ENCODE measurements at places on chromosomes 5 and 9.

GRCh38 chr9:109012876-109013678 lies at the start of gene CTNNAL1:
Gene CTNNAL1 (minus strand): TSS chr9:109013499. CDS start chr9:109013442, 57 bp downstream.
- DNase-seq, result peak; percentile 52

GRCh38 chr5:151483647-151484046 lies 36.2 kb downstream of the SLC36A1 start:
- no peak for DNase-seq

DNA sequence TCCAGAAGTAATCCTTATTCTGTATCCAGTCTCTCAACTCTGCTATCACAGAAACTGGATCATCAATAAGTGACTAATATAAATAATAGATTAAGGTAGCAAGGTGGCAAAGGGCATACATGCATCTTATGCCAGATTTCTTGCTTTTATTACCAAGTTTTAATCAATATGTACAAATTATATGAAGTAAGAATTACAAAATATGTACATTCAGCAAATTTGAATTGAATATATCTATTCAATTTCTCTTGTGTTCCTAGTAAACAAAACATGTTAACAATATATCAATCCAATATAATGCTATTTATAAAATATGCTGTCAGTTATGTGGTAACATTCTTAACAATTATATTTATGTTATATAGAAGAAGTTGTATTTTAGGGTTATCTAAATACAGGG lies 488.7 kb upstream of the COX7C start:
- DNase-seq, result no peak

GRCh38 chr5:15993334-15993733 lies 186.3 kb downstream of the MARCHF11 start:
- no peak for DNase-seq

DNA sequence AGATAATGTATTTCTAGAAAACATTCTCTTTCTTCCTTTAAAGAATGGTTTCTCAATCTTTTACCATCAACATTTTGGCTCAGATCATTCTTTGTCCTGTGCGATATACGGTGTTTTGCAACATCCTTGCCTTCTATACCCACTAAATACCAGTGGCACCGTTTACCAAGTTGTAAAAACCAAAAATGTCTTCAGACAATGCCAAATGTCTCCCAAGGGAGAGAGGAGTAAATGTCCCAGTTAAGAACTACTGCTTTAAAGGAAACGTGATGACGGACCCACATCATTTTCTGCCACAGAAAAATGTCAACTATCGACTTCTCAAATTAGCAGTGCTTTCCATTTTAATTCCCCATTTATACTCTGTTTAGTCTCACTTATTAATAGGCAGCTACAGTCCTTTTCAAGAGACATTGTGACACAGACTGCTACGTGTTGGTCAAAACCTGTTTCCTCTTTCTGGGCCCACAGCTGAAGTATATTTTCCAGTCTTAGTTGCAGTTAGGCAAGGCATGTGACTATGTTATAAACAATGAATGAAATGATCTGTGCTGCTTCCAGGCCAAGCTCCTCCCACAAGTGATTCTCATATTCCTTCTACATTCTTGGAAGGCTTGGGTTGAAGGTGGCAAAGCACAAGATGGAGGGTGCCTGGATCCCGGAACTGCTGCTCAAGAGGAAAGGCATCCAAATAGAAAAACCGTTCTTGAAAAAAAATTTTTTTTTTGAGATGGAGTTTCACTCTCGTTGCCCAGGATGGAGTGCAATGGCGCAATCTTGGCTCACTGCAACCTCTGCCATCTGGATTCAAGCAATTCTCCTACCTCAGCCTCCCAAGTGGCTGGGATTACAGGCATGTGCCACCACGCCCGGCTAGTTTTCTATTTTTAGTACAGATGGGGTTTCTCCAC lies 8.8 kb downstream of the PRXL2C start:
- no peak for DNase-seq

- DNase-seq, result no peak
Measured at GRCh38 chr9:109974918-109975276, 194.9 kb downstream of the PALM2AKAP2 start.

DNA sequence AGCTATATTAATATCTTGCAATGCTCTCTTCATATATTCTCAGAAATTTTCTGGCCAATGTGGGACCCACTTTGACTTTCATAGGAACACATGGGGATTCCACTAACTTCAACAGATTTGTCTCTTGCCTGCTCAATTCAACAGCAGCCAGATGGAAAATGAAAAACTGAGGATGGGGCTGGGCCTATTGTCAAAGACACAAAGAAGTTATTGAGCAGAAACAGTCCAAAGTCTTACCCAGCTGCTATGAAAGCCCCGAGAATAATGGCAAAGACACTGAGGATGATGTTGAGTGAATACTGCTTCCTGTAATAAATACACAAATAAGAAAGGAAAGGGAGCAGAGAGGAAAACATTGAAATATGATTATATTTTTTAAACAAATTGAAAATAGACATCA lies 32.6 kb downstream of the SLC35D2 start:
- no peak for DNase-seq

DNA sequence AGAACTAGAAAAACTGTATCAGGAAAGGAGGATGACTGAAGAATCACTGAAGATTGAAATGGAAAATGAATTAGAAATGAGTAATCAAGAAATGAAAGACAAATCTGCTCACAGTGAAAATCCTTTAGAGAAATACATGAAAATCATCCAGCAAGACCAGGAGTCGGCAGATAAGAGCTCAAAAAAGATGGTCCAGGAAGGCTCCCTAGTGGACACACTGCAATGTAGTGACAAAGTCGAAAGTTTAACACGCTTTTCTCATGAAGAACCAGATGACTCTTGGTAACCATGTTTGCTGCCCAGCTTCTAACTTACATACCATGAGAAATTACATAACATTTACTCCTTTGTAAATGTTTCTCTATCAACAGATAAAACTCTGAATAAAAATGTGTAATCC lies 37.1 kb downstream of the CPLANE1 start:
- DNase-seq, result no peak

DNA sequence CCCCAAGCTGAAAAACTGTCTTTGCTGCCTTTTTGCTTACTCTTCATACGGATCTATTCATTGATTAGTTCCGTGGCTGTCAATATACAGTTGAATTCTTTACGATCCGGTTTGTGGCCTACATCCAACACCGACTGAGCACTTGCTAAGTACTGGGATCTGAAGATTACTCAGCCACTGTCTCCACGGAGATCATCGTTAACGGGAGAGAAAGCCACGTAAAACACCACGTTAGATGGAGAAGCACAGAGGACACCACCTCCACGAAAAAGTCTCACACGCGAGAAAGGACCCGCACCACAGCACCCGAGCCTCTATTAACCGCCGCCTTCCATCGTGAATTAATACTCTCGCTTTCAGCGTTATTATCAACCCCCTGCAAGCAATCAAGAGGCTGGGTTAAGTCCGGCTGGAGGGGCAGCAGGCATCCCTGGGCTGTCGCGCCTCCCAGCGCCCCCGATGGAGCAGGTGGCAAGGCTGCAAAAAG lies 650 bp downstream of the ELP1 start:
- no peak for DNase-seq

- no peak for DNase-seq
Measured at GRCh38 chr5:2856206-2856605, 104.7 kb upstream of the IRX2 start.

DNA sequence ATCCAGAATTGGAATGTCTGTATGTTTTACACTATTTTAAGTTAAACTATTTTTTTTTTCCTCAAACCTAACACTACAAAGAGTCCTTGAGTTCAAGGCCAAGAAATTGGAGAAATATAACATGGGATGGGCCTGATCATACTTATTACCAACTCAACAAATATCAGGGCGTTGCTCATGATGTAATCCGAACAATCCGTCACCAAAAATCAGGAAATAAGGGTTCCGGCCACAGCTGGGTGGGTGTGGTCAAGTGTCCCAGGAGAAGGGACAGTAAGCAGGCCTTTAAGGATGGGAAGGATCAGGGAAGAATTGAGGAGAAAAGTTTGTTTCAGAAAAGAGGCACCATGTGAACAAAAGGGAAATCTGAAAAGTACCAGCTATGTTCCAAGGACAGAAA lies 29.8 kb downstream of the MED27 start:
- DNase-seq, result no peak

GRCh38 chr5:119275601-119276173 lies 80.1 kb upstream of the TNFAIP8 start:
- no peak for DNase-seq

DNA sequence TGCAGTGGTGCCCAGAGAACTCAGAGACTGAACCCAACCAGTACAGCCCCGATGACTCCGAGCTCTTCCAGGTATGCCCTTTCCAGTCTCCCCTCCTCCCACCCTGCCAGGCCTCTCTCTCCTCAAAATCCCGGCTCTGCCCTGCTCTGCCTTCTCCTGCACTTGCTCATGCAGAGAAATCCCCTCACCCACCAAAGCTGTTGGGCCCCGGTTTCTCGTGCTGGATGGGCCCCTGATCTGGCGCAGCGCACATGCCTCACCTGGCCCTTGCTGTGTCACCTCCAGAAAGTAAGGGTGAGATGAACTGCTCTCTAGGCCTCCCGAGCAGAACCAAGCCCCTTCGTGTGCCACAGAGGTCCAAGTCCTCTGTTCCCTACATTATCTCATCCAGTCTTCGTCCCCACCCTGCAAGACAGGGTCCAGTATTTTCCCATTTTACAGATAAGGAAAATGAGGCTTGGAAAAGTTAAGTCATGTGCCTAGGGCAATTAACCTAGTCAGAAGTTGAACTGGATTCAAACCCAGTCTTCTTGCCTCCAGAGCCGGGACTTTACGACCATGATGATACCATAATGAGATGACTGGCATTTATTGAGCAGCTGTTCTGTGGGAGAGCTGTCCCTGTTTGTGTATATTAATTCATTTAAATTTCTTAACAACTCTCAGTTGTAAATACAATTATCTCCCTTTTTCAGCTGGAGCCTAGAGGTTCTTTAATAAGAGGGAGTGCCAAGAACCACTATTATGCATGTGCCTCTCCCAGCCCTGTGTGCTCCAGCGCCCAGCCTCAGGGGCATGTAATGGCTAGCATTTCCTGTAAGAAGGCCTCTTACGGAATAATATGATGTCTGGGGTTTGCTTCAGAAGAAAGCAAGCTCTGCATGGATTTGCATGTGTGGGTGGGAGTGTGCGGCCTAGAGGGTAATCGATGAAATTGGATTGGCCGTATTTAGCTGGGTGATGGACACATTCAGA lies 90.7 kb downstream of the PPARGC1B start:
- no peak for DNase-seq

DNA sequence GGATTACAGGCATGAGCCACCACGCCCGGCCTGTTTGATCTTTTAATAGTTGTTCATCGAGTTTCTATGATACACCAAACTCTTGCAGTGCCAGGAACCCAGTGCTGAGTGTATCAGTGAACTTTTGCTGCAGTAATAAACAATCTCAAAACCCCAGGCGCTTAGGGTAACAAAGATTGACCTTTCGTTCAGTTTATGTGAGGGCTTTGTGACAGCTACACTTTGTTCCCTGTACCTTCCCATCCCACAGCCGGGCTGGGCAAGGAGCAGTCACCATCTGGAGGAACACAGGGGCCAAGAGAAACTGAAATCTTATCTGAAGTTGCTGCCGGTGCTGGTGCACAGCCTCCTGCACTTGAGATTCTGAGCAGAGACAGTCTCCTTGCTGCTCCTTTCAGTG lies 17.2 kb upstream of the WNK2 start:
- DNase-seq, result no peak

- DNase-seq, result no peak
Measured at GRCh38 chr9:20473515-20474013, 148.7 kb downstream of the MLLT3 start.

DNA sequence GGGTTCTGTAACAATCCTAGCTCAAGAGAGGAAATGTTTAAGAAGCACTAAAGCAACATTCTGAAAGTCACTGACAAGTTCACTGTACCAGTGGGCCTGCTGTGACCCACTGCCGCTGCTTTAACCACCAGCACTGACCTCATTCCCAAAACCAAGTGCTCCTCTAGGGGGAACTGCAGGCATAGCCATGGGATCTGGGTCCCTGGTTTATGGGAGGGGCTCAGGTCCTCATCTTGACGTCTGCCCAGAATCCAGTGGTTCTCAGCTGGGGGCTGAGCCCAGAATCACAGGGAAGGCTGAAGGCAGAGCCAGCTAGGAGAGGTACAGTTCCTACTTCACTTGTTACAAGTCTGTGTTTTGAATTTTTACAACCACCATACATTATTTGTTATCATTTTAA lies 36.1 kb upstream of the SLC2A8 start:
- DNase-seq, result no peak

DNA sequence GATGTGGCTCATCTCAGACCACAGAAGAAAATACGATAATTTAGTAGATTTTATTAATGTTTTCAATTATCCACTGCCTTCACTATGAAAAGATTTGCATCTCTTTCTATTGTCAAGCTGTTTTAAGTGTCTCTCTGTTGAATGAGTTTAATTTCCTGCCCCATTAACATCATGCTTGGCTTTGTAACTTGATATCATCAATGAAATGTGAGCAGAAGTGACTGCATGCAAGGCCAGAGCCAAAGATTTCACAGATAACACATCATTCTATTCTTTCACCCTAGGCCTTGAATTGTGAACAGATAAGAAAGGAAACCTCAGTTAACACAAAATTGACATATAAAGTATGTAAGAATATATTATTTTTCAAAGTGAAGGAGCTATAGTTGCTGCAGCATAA lies 986.4 kb upstream of the CDH18 start:
- no peak for DNase-seq

GRCh38 chr9:28031521-28032267 lies 458.4 kb upstream of the C9orf72 start:
- DNase-seq, result no peak

DNA sequence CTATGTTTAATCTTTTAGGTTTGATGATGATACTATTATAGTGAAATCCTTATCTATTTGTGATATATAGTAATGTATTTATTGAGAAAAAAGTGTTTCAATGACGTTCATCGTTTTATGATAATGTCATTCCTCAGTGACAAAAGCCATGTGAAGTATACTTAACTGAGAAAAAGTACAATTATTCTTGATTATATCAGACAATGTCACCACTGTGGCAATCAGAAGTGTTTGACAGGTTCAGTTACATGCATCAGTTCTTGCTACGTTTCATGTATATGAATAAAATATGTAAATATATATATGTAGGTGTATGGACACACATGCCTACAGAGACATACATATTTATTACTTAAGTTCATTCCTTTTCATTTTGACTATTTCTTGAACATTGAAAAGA lies 341.5 kb upstream of the CDH10 start:
- DNase-seq, result no peak

- no peak for DNase-seq
Measured at GRCh38 chr5:120088412-120088811, 375.7 kb upstream of the PRR16 start.

GRCh38 chr5:92775711-92776615 lies 805.1 kb downstream of the NR2F1-AS1 start:
- no peak for DNase-seq
